ENCODE measurements at places on chromosomes 12 and 14. TPM values are rescaled to one million over a fixed set of nuclear protein-coding genes. Genes with fewer than 3 reads are reported as not detected.
A peak's percentile ranks its signal among the peaks of the same experiment; 100 is the strongest.

DNA sequence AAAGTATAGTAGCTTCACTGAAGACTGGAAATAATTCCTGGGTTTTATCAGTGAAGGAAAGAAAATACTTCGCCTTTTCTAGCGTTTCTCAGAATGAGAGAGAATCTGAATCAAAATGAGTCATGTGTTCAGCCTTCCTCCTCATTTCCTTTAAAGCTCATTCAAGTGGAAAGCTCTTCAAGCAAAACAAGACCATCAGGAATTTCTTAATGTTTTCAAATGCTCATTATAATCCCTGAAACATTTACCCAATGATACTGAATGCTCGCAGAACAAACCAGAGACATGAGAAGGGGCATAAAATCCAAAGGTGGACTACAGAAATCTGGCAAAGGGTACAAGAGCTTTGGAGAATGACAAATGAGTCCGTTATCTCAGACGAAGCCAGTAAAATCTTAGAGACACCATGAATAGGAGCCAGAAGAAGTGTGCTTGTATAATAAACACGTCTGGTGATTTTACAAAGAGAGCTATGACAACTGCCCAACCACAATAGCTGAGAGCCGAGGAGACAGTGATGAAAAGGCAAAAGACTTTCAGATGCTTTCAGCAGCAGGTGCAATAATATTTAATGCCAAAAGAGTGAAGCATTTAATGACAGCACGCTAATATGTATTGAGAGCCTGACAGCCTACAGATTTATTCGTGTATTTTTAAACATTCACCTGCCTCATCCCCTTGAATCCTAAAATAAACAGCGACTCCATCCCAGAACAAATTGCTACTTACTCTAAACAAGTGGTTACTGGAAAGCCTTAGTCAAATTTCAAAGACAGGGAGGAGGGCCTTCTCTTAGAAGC is 19.0 kb downstream of the SPRING1 start:
- DNase-seq = no peak

GRCh38 chr12:26295001-26295400 is 99.6 kb downstream of the SSPN start:
- no peak for DNase-seq

DNA sequence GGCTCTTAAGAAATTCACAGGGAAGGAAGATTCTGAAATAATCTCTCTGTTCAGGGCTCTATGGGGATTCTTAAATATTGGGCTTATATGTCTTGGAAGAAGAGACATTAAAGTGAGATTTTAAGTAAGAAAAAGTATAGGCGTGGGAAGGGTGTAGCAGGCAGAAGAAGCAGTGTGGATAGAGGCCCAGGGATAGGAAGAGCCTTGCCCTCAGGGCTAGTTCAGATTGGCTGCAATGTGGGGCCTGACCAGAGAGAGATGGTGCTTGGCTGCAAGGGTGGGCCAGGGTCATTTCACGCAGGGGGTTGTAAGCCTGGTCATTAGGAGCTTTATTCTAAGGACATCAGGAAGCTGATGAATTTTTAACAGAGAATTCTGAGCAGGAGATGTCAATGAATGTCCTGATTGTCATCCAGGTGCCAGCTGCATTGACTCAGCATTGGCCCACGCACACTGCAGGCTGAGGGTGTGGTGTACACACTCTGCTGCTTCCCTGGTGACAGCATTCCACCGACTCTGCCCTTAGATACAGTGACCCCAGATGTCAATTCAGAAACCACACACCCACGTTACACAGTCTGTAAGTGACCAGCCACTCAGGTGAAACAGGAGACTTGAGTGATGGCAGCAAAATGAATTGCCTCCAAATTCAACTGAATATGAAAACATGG is 582.5 kb downstream of the NRXN3 start:
- no peak for DNase-seq

DNA sequence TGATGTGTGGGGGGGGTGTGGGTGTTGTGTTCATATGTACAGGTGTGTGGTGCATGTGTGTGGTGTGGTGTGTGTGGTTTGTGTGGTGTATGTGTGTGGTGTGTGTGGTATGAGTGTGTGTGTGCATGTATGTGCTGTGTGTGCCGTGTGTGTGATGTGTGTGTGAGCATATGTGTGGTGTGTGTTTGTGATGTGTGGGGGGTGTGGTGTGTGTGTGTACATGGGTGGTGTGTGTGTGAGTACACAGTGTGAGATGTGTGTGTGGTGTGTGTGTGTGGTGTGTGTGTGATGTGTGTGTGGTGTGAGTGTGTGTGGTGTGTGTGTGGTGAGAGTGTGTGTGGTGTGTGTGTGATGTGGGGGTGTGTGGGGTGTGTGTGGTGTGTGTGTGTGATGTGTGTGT is 24.5 kb upstream of the CMKLR1 start:
- no peak for DNase-seq

GRCh38 chr12:125331342-125332052 is 266.3 kb downstream of the AACS start:
- DNase-seq = no peak

- DNase-seq = no peak
These were observed 74.0 kb downstream of the SNAPC1 start for GRCh38 chr14:61836184-61836583.

DNA sequence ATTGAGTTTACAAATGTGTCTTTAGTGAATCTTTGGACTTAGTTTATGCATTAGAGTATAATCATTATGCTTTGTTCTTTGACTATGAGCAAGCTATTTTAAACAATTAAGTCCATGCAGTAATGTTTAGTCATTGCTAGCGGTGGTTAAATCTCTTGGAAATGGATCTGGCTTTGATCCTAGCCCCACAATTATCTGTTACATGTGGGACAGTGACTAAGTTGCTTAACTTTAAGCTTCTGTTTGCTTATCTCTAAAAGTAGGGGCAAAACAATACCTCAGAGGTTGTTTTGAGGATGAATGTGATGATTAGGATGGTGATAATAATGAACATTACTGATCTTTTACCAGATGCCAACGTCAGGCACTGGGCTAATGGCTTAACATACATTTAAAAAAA is 124.2 kb downstream of the NPAS3 start:
- no peak for DNase-seq

DNA sequence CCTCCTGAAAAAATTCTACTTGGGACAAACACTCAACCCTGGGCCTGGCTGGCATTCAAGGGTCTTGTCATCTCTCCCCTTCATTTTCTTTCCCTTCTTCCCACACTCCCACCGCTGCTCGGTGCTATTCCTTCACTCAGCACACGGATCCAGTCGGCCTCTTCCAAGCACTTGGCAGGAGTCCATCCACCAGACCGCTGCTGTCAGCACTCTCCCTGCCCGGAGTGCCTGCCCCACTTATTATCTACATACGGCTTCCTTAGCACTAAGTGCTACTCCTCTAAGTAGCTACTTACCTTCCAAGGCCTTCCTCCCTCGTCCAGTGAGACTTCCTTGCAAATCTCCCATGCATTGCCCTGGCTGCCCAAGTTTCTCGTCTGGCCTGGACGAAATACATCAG is 29.8 kb downstream of the CALM1 start:
- DNase-seq = peak; percentile 54

GRCh38 chr14:53541411-53541810 is 388.3 kb upstream of the DDHD1 start:
- no peak for DNase-seq

- DNase-seq = no peak
These were observed 21.8 kb upstream of the EGLN3 start for GRCh38 chr14:33972583-33973081.

- no peak for DNase-seq
These were observed 122.3 kb upstream of the NTF3 start for GRCh38 chr12:5309654-5310053.

DNA sequence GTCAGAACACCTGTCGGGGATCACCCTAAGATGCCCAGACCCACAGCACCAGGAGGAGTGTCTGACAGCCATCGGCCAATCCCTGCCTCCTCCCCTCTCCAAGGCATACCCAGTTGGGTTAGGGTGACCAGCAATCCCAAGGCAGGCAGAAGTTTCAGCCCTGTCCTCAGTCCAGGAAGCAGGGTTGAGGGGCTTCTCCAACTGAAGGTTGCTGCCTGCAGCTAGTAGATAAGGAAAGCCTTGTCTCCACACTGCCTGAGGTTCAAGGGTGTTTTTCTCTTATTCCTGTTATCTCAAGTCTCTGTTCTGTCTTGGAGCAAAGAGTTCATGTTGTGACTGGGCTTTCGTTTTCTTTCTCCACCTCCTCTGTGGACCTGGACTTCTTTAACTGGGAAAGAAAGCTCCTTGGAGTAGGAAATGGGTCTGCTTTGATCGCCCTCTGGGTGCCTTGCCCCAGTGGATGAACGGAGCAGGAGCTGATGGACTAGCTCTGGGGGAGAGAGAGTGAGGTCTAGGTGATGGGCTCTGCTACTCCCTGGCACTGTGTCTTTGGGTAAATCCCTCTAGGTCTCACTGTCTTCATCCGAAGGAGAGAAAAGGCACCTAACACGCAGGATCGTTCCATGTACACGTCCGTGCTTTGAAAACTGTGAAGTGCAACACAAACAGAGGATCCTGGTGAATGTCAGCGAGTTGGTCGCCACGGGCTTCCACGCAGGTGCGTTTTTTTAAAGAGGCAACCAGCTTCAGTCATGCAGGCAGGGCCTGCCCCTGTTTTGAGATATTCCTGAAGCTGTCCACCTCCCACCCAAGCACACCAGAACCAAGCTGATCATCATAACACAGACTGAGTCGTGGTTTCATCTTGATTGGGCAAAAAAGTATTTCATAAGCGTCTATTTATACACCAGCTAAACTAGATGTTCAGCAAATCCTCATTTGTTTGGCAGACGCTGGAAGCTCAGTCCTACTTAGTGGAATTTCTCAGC is 52.5 kb upstream of the FOXN3 start:
- DNase-seq = no peak

The SART3 gene
- polyA plus RNA-seq = 11.7 TPM

The PTPRO gene
- polyA plus RNA-seq = 0.68 TPM

The LRRC43 gene
- not detected for polyA plus RNA-seq

The FGF6 gene
- not detected for polyA plus RNA-seq

The PSEN1 gene
- 18.6 TPM for polyA plus RNA-seq

The ACOT6 gene
- not detected for polyA plus RNA-seq

The KRT72 gene
- polyA plus RNA-seq = not detected

Measured in stomach (tissue), 19 donors.